Naive B cell (primary cell): ENCODE measurements at places on chromosomes 2 and 18. TPM values are rescaled to one million over a fixed set of nuclear protein-coding genes. Genes with fewer than 3 reads are reported as not detected.

DNA sequence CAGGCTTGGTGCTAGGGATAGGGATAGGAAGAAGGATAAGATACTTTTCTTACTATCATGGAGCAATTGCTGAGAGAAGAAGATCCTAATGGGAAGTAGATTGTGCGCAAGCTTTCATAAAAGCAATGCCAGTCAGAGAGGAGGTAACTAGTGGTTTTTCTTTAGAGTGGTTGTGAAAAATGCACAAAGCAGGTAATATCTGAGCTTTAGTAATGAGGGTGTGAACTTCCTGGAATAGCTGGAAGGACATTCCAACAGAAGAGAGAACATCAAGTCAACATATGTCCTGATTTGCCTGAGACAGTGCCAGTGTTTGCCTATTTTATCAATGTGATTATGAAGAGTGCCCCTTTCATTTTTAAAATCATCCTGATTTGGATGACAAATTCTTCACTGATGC, 34.1 kb downstream of the CCBE1 start:
- no peak for DNase-seq

GRCh38 chr2:140585016-140585415, 1545.8 kb downstream of the LRP1B start:
- DNase-seq, result no peak

DNA sequence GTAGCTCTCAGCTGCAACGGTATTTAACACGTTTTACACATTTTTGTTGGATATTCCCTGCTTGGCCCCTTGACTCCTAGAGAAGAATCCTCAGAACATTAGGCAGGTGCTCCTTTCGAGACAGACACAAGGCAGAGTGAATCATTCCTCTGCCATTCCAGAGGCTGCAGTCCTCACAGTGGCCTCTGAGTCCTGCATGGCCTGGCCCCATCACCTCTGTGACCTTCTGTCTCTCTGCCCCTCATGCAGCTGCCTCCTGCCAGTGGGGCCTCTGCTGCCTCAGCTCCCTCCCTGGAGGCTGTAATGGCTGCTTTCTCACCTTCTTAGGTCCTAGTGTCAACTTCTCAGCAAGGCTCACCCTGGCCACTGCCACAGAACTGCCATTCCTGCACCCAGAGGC, 101.3 kb downstream of the PTPRM start:
- DNase-seq, result no peak

GRCh38 chr18:47280121-47280520, 28.7 kb upstream of the SKOR2 start:
- no peak for DNase-seq

DNA sequence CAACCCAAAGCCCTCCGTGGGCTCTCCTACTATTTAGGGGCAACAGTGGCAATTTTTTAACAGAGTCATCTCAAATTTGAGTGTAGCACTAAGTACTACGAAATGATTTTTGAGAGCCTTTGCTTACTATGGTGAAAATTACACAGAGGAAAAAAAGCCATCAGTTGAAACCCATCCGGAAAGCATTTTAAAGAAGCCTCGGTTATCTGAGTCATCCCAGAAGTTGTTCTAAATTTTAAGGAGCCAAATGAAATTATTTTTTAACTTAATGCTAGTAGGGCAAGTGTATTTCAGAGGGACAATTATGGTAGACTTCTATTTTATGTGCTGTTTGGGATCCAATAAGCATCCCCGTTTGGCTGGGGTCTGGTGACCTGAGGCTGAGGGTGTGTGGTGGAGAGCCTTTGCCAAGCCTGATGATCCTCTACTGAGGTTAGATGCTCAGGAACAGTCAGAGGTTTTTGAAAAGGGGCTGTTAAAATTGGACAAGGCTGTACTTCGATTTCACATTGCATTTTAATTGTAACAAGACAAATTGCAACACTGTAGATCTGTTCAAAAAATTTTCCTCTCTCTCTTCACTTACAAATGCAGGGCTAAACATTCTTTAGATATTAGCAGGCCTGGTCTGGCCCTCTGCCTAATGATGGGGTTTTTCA, 47.0 kb downstream of the RAPGEF4 start:
- no peak for DNase-seq

- DNase-seq, result no peak
These were observed 241.5 kb upstream of the GCFC2 start for GRCh38 chr2:75952173-75952572.

GRCh38 chr18:54769526-54770464, 58.5 kb upstream of the RAB27B start:
- DNase-seq, result no peak

DNA sequence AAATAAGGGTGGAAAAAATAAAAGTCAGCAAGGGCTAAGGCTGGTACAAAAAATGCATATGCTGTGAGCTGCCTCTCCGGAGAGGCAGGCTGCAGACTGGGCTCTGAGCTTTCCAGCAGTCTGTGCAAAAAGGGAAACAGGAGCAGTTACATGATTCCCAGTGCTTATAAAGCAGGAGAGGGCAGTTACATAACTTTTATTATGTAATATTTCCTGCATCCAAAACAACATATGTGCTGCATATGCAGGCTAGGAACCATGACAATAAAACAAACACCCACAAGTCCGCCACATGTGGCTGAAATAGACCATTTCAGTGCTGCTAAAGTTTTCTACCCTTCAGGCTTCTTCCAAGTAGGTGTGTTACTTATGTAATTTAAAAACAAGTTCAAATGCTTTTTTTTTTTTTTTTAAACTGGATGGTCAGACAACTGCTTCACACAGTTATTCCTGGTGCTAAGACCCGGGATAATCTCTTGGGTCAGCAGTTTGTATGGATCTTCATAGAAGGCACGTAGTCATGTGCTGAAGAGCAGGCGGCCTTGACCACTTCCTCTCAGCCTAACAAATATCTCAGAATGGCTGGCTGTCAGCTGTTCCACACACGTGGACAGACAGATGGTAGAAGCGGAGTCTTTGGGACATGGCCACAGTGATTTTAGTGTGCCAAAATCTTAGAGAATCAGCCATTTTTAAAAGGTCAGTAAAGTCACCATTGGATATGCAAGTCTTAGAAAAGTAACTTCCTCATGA, 43.5 kb downstream of the ARMC9 start:
- no peak for DNase-seq

GRCh38 chr2:40090044-40090443, 311.0 kb upstream of the THUMPD2 start:
- DNase-seq, result no peak

DNA sequence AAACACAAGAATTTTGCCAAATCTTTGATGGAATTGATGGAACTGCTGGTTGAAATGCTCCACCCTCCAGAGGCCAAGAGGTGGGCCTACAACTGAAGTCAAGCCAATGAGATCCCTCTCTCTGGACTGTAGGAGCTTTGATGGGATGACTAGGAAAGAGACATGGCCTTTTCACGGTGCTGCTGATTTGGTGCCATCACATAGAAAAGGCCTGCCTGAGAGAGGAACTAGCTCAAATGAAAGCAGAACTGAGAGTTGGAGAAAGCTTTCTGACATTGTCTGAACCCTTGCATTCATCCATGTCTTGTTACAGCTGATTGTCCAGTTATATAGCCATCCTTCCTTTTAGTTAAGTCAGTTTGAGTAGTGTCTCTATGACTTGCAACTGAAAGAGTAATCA, 283.8 kb upstream of the LYPD1 start:
- DNase-seq, result no peak

- DNase-seq, result no peak
These were observed 176.9 kb upstream of the FN1 start for GRCh38 chr2:215612786-215613185.

SF3B6 gene
- 229 TPM for polyA plus RNA-seq

CPO gene
- not detected for polyA plus RNA-seq

C2orf66 gene
- polyA plus RNA-seq, result not detected
